ENCODE measurements at places on chromosomes 7 and 10.

DNA sequence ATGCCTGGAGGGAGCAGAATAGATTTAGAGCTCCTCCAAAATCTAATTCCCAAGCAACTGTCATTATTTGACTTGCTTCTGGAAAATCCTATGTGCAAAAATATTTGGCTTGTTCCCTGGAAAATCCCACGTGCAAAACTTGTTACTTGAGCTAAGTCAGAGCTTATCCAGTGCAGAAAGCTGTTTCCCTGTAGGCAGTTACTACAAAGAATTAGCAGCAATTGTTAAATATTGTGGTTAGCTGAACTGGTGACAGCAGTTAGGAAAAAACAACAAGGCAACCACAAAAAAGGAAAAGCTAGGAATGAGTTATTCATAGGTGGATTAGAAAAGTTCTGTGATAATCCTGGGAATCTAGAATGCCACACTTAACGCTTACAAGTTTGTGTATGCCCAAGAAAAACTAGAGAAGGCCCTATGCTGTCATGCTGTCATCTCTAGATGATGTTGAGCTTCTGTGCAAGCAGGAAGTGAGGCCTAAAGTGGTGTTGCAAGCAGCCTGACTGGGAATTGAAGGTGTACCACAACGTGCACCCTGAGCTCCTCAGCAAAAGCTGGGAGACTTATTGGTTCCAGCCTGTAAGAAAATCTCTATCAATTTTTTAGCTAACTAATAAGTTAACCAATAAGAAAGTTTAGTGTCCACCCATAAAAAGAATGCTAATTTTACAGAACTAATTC lies 738.6 kb upstream of the LRRTM3 start:
- peaks cover 7% of the 10 kb centered on the region for H3K4me1 ChIP-seq
- H3K27me3 ChIP-seq: no peaks in the 10 kb centered on the region
- no peak overlapping the region for H3K27ac ChIP-seq
- H3K36me3 ChIP-seq: no peaks in the 10 kb centered on the region
- H3K4me3 ChIP-seq: no peak overlapping the region

- DNase-seq: no peak
- H3K27me3 ChIP-seq: no peaks in the 10 kb centered on the region
- peak overlapping the region; percentile 21 for H3K27ac ChIP-seq
- no peaks in the 10 kb centered on the region for H3K4me1 ChIP-seq
- no peak overlapping the region for H3K4me3 ChIP-seq
Observed at GRCh38 chr7:7830122-7830878, 111.9 kb upstream of the RPA3 start.

DNA sequence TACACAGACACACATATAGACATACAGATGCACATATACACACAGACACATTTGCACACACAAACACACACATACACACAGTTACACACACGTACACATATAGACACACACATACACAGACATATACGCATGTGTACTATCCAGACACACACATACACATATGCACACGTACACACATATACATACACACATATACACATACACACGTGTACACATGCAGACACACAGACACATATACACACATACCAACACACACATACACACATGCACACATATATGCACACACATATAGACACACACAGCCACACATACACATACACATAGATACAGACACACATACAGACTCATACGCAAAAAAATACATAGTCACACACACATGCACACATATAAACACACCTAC lies 184.2 kb downstream of the PFKFB3 start:
- H3K27me3 ChIP-seq: peaks cover 7% of the 10 kb centered on the region
- H3K36me3 ChIP-seq: peaks cover 30% of the 10 kb centered on the region
- no peak for DNase-seq

- H3K27ac ChIP-seq: peak overlapping the region; percentile 93
- H3K4me3 ChIP-seq: no peak overlapping the region
- peaks cover 38% of the 10 kb centered on the region for H3K4me1 ChIP-seq
- peak; percentile 53 for DNase-seq
Observed at GRCh38 chr7:102425639-102426267, 7.6 kb upstream of the ORAI2 start.

- no peaks in the 10 kb centered on the region for H3K36me3 ChIP-seq
- no peak overlapping the region for H3K4me3 ChIP-seq
- H3K27ac ChIP-seq: no peak overlapping the region
- H3K4me1 ChIP-seq: no peaks in the 10 kb centered on the region
- H3K27me3 ChIP-seq: no peaks in the 10 kb centered on the region
Observed at GRCh38 chr7:10418985-10419384, 554.7 kb upstream of the PHF14 start.

DNA sequence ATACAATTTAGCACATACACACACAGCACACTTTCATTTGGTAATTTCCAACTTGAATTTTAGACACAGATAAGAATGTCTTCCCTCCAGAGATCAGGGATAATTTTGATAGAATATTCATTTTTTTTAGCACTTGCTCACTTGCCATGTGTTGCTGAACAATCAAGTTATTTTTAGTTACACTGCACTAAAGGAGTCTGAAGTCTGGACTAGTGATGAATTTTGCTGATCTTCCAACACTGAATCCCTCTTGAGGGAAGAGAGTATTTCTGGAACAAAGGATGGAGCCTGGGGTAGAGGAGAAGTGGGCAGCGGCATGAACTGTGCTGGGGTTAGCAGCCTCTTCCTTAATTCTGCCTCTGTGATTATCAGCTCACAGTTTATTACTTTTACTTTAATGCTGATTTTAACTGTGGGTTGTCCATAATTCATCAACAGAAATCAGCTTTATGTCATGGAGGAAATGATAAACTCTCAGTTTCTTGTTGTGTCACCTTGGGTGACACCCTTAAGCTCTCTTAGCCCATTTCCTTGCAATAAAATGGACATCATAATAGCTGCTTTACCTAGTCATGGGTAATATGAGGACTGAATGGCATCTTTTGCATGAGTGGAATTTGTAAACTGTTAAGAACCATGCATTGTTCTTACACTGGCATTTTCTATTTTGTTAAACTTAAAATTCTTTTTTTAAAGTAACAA lies 32.1 kb downstream of the SGPL1 start:
- no peak overlapping the region for H3K27ac ChIP-seq
- no peaks in the 10 kb centered on the region for H3K4me1 ChIP-seq
- no peak overlapping the region for H3K4me3 ChIP-seq
- H3K36me3 ChIP-seq: peaks cover 63% of the 10 kb centered on the region
- DNase-seq: no peak

DNA sequence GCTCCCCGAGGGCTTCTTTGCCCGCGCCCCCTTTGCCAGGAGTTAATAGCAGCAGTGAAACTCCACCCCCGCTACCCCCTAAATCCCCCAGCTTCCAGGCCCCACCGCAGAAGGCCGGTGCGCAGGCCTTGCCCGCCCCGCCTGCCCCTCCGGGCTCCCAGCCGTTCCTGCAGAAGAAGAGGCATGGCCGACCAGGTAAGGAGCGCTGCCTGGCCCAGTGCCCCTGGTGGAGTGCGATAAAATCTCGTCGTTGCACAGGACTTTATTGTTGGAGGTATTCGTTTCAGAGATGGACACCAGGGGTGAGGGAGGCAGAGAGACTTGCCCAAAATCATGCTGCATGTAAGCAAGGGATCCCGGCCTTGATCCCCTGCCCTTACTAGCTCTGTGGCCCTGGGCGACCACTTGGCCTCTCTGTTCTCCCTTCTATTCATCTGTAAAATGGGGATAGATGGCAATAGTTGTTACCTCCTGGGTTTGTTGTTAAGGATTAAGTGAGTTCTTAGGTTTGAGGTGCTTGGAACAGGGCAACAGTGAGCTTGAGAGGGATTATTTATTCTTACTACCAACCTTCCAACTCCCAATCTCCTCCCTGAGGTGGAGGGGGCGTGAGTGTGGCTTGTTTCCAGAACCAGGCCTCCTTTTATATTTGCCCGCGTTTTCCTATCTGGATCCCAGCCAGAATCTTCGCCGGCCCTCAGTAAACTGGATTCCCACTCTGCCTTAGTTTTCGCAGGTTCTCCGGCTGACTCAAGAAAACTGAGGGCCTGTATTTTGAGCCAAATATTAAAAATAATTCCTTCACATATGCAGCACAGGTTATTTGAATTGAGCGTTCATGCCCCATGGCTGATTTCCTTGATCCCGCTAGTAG lies 78.3 kb downstream of the WIPF3 start:
- no peak overlapping the region for H3K27ac ChIP-seq
- DNase-seq: peak; percentile 50
- H3K4me3 ChIP-seq: peak overlapping the region; percentile 70

- no peaks in the 10 kb centered on the region for H3K27me3 ChIP-seq
- H3K27ac ChIP-seq: no peak overlapping the region
- no peak overlapping the region for H3K4me3 ChIP-seq
- no peaks in the 10 kb centered on the region for H3K36me3 ChIP-seq
Observed at GRCh38 chr7:109462171-109462570, 892.5 kb downstream of the DNAJB9 start.

GRCh38 chr7:150969475-150969874 lies 8.6 kb downstream of the KCNH2 start:
- no peak overlapping the region for H3K4me3 ChIP-seq
- peaks cover 77% of the 10 kb centered on the region for H3K4me1 ChIP-seq
- H3K36me3 ChIP-seq: no peaks in the 10 kb centered on the region
- DNase-seq: no peak

Measured in nephron progenitor cell (in vitro differentiated cells).